ENCODE measurements at places on chromosomes 2 and 18. TPM values are rescaled to one million over a fixed set of nuclear protein-coding genes. Genes with fewer than 3 reads are reported as not detected.

Gene HTR2B
- total RNA-seq: 0.52 TPM

Gene ASB1
- total RNA-seq: 30.4 TPM

Gene MAP3K19
- not detected for total RNA-seq

Gene BOLA3
- total RNA-seq: 92.3 TPM

Gene LBX2
- total RNA-seq: 1.2 TPM

Gene FLACC1
- total RNA-seq: 1.3 TPM

Gene LCLAT1
- 24.9 TPM for total RNA-seq

DNA sequence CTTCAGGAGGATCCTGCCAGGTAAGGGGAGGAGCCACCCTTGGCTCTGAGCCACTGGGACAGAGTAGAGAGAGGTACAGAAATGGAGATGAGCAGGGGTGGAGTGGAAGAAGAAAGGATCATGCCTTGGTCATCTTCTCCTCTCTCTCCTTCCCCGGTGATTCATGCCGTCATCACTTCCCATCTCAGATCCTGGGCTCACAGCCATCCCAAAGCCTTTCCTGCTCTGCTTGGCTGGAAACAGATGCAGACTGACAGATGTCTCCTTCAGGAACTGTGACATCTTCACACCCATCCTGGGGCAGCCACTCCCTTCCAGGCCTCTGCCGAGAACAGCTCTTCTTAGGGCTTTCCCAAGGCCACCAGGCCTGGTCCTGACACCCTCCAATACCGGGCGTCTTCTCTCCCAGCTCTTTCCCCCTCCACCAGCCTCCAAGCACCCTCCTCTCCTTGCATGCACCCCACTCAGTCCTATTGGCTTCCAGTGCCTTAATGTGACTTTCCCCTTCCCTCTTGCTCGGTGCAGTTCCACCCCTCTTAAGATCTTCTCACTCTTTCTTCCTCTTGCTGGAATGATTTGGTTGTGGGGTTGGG is 58.3 kb upstream of the TNP1 start:
- peak; percentile 86 for DNase-seq

- no peak for DNase-seq
Measured at GRCh38 chr2:137809837-137810236, 154.4 kb upstream of the HNMT start.

DNA sequence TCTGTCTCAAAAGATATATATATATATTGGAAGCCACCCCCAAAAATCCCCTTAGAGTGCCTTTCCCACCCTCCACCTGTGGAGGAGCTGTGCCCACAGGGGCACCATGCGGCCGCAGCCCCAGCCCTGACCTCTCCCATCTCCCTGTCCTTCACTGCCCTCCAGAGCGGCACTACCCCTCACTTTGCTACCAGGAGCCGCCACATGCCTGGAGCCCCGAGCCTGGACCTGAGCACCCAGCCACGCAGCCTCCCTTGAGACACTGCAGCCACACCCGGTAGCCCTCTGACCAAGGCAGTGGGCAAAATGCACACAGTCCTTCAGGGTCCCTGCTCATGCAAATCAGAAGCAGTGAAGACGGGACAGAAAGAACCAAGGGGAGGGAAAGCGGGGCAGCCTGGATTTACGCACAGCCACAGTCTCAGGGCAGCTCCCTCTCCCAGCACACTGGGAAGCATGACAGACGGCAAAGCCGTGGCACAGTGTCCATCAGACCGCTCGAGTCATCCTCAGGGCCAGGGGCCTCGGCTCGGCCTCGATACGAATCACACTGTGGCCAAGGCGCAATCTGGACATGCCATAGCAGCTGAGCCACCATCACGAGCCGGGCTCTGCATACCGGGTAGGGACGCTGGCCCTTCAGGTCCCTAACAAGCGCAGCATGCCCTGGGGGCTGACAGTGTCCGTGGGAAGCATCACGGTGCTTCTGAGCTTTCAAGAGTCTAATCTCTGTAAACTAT is 10.1 kb downstream of the HDAC4 start:
- DNase-seq: no peak

GRCh38 chr2:27407798-27408491 is 1.4 kb downstream of the PPM1G start:
- DNase-seq: peak; percentile 63

DNA sequence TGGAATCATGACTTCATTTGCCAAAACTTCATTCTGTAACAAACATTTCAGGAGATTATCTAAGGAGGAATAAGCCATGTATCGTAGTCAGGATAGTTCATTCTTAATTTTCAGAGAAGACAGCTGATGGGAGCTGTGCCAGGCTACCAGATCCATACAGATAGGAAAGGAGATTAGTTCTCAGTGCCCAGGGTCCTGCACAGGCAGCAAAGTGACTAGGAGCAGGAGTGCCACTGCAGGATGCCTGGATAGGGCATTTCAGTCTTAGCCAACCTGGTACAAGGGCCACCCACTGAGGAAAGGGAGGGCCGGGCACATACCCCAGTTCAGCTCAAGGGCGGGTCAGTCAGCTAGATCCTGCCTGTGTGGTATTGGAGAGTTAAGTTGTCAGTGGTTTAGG is 6.7 kb upstream of the OSR1 start:
- DNase-seq: no peak

DNA sequence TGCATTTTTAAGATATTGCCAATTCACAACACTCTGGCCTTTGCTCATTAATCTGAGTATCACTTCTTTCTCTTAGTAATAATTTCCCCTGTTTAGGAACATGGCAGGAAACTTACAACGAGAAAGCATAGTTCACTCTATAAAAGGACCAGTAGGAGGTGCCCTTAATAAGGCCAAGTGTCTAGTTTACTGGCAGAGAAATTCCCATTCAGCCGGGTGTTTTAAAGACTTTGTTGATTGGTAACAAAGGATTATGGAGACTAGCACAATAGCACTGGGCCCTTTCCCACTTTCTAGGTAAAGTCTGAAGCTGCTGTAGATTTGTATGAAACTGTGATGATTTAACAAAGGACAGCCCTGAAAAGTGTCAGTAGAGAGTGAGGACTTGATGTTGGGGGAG is 3.1 kb downstream of the DCC start:
- DNase-seq: no peak

DNA sequence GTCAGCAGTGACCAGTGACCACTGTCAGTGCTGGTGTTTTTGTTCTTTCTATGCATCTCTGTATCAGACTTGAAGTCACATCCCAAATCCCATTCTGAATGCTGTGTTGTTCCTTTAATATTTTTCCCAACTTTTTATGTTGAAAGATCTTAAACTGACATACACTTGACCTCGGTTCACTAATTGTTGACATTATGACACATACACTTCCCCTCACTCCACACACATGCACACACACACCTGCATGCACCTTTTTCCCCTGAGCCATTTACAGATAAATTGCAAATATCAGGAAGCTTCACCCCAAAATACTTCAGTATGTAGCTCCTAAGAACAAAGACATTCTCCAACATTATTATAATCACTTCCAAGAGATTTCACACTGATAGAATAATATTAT is 62.4 kb downstream of the CFAP221 start:
- no peak for DNase-seq

- DNase-seq: peak; percentile 35
Measured at GRCh38 chr18:75276818-75277609, 66.4 kb downstream of the TSHZ1 start.

DNA sequence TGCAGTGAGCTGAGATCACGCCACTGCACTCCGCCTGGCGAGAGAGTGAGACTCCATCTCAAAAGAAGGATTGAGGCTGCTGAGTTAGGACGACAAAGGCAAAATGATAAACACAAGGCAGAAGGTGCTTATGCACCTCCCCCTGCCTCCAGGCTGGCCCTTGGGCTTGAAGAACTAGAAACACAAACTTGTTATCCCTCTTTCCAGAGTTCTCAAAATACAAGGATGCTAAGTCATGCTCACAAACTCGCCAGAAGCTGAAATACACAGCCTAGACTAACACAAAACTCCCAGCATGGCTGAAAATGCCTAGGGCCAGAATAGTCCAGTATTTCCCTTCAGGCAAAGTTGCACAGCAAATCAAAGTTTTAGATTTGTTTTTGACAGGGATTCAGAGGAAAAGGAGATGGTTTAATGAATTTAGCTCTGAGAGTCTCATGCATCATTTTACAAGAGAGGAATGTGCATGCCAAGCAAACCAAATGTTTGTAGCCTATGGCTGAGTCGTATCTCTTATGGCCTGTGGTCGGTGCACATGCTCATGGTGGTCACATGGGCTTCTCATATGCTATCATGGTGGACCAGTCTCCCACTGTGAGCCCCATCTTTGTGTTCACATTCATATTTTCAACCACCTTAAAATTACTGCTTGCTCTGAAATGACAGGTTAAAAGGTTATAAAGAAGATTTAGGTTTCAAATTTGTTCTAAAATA is 16.2 kb upstream of the MREG start:
- DNase-seq: peak; percentile 69

DNA sequence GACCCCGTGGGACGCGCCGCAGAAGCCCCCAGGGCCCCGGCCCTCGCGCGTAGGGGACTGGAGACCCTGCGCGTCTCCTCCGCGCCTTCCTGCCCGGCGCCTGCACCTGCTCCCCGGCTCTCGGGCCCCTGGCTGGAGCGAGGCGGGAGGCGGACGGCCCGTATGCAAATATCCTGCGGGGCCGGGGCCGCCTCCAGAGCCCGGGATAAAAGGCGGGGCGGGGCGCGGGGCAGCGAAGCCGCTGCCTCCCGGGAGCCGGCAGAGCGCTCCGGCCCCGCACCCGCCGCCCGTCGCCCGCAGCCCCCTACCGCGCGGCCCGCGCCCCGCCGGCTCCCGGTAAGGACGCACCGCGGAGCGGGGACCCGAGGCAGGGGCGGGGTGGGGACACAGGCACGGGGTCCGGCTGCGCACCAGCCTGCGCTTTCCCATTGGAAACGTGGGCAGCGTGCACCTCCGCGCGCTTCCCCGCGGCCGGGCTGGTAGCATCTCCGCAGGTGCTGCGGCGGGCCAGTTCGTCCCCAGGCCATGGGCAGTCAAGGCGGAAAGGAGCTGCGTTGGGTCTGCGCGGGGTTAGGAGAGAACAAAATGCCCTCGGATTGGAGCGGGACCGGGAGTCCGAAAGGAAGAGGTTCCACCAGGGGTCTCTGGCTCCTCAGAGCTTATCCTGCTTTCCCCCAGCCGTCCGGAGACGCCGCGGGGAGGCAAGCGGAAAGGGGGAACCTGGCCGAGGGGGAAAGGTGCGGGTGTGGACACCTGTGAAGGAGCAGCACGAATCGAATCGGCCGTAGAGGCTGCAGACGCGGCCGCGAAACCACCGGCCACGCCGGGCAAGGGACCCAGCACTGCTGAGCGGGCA is at the start of gene ATP6V1C2:
ATP6V1C2 (plus strand) TSS at position 235 of the 856 bp plus-strand sequence. CDS start 1,220 bp downstream, outside the sequence.
- DNase-seq: no peak

DNA sequence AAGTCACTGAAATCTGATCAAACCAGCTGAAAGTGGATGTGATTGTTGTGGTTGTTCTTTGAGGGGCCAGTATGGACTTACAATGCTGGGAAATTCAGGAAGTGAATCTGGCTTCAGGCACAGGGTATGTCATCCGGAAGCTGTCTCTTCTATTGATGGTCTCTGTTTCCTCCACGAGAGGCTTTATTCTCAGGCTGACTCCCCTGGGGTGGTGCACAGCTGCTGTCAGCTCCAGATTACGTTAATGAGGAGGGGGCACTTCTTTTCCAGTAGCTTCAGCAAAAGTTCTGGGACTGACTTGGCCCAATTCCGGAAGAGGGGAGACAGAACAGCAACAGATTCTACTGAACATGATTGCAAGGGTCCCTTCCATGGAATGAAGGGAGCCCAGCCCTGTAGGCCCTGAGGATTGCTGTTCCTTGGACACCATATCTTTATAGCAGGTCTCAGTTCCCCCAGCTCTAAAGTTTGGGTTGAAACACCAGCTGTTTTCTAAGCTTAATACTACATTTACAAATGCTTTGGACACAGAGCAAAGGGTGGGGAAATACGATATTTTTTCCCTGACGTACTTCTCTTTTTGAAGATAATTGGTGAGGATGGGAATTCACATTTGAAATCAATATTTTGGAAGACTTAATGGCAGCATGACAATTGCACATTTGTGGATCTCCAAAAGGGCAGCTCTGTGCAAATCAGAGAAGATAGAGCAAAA is 400.9 kb downstream of the TSN start:
- no peak for DNase-seq

DNA sequence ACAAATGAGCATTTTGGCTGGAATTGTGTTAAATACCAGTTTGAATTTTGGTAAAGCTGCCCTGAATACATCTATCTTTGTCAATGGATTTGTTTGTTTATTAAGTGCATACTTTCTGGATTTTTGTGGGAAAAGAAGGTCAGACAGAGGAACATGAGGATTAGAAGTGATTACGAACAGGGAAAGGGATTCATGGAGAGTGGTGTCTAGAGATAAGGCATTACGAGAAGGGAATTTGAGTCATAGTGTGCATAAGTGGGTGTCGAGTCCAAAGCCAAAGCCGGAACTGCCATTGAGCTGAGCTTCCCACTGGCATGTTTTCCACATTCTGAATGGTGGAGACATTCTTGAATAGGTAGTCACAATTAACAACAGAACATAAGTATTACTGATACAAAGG is 68.9 kb upstream of the EFEMP1 start:
- peak; percentile 97 for DNase-seq

- DNase-seq: no peak
Measured at GRCh38 chr2:170711774-170712652, 3.1 kb upstream of the SP5 start.

DNA sequence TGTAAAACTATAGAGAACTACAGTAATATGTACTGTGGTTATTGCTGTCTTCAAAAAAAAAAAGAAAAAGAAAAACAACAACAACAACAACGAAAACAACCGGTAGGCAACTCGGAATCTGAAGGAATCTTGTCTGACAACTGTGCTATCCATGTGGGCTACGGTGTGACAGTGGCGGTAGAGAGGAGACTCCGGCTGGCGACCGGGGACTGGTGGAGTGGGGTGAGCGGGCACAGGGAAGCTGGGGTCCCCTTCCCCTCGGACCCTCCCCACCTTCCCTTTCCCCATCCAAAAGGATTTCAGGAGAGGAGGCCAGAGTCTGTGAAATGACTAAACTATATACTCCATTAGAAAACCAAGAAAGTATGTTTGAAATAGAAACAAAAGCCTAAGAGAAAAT is 22.9 kb downstream of the IGFBP5 start:
- DNase-seq: no peak

DNA sequence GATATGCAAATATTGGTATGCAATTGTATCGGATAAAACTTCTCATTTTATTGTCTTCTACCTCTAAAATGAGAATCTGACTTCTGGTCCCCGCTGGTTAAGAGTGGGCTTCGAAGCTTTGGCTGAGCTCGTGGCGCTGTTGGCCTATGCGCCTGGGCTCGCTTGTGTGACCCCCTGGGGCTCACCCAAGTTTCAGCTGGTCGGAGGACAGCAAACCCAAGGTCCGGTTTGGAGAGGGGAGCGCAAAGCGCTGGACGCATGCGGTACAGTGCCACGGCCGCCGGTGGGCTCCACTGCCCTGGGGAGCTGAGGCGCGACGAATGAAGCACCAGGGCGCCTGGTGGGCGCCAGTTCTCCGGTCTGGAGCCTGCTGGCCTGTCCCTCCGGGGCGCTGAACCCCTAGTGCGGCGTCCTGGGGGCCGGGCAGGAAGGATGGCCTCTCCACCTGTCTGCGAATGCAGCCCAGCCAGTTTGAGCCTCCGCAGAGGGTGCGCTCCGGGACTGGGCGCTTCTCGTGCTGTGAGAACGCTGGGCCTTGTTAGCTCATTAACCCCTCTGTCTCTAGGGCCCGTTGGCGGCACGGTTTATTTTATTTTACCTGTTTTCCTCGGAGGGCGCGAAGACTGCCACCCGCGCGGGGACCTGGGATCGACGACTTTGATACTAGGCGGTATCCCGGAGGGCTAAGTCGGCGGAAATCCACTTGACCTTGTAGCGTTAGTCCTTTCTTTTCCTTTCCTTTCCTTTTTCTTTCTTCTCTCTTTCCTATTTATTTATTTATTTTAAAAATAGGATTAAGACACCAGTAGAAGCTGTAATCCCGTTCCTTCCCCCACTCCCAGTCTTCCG is 10.4 kb downstream of the MEIS1 start:
- DNase-seq: no peak
